ENCODE measurements at places on chromosomes 16 and 17.

DNA sequence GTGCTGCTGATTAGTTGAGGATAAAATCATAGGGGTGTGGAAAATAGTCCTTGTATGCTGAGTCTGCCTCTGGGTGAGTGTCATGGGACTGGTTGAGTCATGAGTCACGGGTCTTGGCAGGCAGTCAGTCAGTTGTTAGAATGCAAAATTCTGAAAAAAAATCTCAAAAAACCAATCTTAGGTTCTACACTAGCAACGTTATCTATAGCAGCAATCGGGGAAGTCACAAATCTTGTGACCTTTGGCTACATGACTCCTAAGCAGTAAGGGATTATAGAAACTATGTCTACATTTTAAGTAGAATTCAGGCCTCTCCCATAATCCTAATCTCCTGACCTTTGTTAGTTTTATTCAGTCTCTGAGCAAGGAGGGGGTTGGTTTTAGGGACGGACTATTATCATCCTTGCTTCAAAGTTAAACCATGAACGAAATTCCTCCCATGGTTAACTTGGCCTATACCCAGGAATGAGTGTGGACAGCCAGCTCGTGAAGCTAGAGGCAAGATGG, 18.0 kb upstream of the PMFBP1 start:
- DNase-seq: no peak

DNA sequence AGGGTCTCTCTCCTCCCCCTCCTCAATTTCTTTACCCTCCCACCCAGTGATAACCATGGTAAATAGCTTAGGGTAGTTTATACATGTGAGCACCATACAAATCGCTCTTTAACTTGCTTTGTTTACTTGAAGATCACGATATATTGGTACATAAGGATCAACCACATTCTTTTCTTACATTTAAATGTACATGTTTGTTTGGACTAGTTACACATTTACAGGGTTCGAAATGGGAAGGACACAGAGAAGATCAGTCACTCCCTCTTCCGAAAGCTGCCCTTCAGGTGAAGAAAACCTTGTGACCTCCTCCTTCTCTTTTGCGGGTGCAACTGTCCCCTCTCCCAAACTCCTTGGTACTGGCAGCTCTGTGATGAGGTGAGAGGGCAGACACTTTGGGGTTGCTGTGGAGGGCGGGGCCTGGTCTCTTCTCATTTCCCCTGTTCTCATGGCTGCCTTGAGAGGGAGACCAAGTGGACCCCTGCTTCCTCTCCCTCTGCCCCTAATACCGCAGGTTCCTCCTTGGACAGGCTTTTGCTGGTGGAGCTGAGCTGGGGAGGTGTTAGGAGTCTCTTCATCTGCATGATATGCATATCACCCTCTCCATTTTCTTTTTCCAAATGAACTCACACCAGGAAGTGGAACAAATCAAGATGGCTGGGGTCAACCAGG, 4.7 kb upstream of the PIK3R6 start:
- DNase-seq: no peak

DNA sequence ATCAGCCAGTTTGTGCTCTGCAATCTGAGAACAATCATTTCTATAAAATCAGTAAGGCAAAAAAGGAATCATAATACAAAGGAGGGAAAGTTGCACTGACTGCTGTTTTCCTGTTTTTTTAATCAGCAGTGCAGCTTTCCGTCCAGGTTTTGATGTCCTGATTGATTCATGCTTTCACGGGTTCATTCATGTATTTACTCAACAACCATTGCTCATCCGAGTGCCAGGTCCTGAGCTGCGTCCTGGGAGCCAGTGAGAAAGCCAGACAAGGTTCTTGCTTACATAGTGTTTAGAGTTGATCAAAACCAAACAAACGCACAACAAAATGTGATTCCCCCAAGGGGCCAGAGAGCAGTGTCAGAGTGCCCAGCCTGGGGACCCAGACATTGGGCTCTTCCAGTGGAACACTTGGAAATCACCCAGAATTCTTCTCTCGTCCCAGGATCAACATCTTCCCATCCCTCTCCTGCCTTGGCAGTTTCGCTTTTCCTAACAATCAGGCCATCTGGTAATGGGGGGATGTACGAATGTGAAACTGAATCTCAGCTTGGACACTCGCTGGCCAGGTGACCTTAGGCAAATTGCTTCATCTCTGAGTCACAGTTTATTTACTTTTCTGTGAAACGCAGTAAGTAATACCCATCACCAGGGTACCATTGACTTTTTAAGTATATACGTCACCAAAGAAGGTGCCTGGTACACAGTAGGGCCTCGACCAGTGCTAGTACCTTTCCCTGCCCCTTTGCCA, 13.3 kb upstream of the C1QL1 start:
- no peak for DNase-seq

- no peak for DNase-seq
These were observed 24.7 kb downstream of the NGFR start for GRCh38 chr17:49519781-49520180.

DNA sequence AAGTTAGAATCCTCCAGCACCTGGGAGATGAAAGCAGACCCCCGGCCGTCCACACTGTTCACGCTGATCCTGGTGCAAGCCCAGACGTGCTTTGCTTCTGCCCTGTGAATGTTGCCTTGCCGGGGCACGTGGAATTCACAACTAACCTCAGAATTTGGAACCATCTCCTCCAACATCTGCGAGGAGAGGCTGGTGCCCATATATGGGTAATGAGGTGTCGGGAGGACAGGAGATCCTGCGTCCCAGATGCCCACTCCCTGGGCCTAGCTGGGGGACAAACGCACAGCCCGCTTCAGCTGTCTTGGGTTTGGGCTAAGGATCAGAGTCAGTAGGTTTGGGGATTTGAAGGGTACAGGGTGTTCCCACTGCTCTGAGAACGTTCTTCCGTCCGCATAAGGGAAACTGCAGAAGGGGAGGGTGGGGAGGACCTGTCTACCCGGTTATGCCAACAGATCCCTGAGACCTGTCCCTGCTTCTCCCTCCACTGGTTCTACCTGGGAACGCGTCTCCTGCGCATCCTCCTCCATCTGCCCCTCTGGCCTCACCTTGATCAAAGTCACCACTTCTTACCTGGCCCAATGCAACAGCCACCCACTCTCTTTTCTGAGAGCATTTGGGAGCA, 14.1 kb downstream of the PPL start:
- DNase-seq: no peak

DNA sequence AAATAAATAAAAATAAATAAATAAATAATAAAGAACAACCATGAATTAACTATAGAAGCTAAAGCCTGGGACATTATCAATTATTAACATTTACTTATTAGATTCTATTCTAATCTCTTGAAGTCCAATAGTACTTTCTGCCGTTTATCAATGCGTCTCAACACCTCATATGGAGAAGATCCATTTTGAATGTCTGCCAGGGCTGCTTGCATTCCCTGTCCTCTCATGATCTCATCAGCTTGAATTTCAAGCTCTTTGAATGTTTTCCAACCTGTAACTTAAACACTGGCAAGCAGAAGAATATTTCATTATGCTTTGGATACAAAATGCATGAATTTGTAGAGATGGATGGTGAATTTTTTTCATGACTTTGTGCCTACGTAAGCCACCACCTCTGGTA, 191.9 kb upstream of the ANKFN1 start:
- DNase-seq: no peak

DNA sequence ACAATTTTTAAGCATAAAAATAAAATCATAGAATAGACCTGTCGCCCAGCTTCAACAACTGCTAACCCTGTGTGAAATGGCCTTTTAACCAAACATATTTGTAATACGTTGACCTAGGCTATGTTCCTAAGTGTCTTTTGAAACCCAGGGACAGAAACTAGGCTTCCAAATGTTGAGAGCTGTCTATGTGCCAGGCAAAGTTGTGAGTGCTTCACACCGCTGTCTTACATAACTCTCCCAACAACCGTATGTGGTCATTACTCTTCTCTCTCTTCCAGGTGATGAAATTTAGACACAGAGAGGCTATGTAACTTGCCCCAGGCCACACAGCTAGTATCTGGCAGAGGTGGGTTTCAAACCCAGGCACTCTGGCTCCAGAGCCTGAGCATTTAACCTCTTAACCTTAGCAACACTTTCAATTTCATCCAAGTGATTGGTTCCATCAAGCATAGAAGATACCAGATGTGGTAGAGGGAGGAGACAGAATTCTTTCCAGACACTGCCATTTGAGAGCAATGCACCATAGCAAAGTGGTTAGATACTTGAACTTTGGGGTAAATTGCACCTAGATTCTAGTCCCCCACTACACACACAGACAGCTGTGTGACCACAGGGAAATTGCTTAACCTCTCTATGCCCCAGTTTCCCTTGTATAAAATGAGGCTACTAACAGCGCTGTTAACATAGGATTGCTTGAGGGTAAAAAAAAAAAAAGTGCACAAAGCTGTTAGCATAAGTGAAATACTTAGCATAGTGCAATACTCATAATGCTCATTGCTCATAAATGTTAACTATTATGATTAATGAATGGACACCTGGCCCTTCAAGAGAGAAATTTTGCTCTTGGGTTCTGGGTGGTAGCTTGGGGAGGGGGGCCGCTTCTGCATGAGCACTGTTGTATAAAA, 160.6 kb downstream of the IRX3 start:
- DNase-seq: no peak
